ENCODE measurements at places on chromosomes 7 and 10. TPM values are rescaled to one million over a fixed set of nuclear protein-coding genes. Genes with fewer than 3 reads are reported as not detected.

Gene AIMP2
- total RNA-seq, result 69.5 TPM

Gene CPN1
- total RNA-seq, result not detected

Gene FGF8
- not detected for total RNA-seq

Gene TLX1
- total RNA-seq, result not detected

Gene SLC16A12
- 0.58 TPM for total RNA-seq

Gene SAP25
- total RNA-seq, result 0.29 TPM

Gene CACNB2
- total RNA-seq, result not detected

Gene IL15RA
- 47.7 TPM for total RNA-seq

Gene CHCHD2
- total RNA-seq, result 395 TPM

Gene ITGB8
- 13.9 TPM for total RNA-seq

Measured in glomerular endothelial cell (primary cell).